ENCODE measurements at places on chromosomes 5 and 9.

DNA sequence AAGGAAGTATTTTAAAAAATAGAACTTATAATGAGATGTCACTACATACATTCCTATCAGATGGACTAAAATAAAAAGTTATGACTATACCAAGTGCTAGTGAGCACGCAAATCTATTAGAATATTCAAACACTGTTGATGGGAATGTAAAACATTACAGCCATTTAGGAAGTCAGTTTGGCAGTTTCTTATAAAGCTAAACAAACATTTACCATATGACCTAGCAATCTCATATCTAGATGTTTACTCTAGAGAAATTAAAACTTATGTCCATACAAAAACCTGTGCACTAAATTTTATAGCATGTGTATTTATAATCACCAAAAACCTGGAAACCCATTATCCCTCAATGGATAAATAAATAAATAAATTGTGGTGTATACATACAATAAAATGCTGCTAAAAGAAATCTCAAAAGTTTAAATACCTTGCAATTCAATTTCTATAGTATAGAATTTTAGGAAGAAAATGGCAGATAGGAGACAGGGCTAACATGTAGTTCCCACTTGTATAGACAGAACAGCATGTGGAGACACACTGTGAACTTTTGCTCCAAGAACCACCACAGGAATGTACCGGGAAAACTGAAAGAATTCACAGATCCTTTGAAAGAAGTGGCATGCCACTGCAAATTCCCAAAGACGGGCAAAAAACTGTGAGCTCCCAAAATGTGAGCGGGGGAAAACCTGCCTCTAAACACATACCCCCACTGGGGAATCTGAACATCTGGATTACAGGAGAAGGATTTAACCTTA, 174.6 kb upstream of the SPEF2 start:
- no peak overlapping the region for H3K27ac ChIP-seq
- no peak overlapping the region for H3K4me3 ChIP-seq
- no peak for DNase-seq
- H3K27me3 ChIP-seq, result peaks cover 16% of the 10 kb centered on the region
- H3K36me3 ChIP-seq, result no peaks in the 10 kb centered on the region
- no peaks in the 10 kb centered on the region for H3K4me1 ChIP-seq

- H3K4me3 ChIP-seq, result no peak overlapping the region
- H3K4me1 ChIP-seq, result no peaks in the 10 kb centered on the region
- H3K36me3 ChIP-seq, result no peaks in the 10 kb centered on the region
- no peak overlapping the region for H3K27ac ChIP-seq
Observed at GRCh38 chr5:101915554-101915953, 380.5 kb downstream of the SLCO4C1 start.

DNA sequence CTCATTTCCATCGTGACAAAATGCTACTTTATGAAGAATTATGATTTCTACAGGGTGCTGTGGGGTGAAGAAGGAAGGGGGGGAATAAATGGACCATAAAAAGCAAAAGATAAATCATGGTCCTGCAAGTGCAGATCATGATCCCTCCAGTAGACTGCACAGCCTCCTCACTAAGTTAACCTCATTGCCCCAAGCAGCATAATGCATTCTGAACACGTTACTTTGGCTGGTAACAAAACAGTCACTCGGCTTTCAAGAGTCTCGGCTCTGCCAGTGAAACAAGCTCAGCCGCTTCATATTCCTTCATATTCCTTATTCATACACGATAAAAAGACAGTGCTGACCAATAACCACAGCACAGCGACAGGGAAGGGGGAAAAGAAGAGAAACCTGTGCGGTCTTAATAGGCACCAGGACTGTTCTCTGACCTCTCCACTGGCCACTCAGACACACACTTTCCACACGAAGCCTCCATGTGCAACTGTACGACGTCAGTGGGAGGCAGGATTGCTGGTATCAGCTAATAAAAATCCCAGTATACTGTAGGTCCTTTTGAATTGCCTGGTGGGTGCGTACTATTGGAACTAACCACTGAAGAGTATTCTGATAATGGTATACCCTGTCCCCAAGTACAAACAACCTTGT, 60.5 kb downstream of the ANKH start:
- DNase-seq, result no peak
- peaks cover 34% of the 10 kb centered on the region for H3K4me1 ChIP-seq
- H3K4me3 ChIP-seq, result peak overlapping the region; percentile 60

DNA sequence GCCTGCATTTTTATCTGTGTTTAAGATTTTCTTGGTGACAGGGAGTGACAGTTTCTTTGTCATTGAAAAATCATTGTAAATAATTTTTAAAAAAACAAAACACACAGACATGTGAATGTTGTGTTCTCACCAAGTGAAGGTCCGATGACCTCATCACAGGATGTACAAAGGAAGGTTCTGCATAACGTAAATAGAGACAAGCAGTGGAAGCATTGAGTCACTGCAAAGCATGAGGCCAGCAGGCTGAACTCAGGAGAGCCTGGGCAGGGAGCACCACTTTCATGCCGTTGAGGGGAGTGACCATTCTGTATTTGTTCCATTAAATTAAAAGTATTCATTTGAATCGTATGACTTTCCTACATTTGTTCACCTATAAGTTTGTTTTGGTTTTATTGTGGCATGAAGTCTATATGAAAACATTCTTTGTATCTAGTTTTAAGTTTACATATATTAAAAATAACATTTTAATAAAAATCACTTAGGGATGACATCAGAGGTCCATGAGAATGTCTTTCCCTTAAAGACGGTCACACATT, 70.4 kb upstream of the TLE1 start:
- H3K27ac ChIP-seq, result no peak overlapping the region
- H3K36me3 ChIP-seq, result no peaks in the 10 kb centered on the region
- DNase-seq, result no peak
- H3K4me3 ChIP-seq, result no peak overlapping the region
- peaks cover 7% of the 10 kb centered on the region for H3K4me1 ChIP-seq
- H3K27me3 ChIP-seq, result no peaks in the 10 kb centered on the region

GRCh38 chr5:69364414-69364813, 4.9 kb downstream of the AK6 start:
- peak; percentile 10 for DNase-seq
- no peak overlapping the region for H3K4me3 ChIP-seq
- H3K4me1 ChIP-seq, result peaks cover 16% of the 10 kb centered on the region
- no peaks in the 10 kb centered on the region for H3K36me3 ChIP-seq

GRCh38 chr9:119884438-119884837, 515.2 kb upstream of the BRINP1 start:
- H3K27ac ChIP-seq, result no peak overlapping the region
- H3K4me3 ChIP-seq, result no peak overlapping the region
- H3K36me3 ChIP-seq, result no peaks in the 10 kb centered on the region

DNA sequence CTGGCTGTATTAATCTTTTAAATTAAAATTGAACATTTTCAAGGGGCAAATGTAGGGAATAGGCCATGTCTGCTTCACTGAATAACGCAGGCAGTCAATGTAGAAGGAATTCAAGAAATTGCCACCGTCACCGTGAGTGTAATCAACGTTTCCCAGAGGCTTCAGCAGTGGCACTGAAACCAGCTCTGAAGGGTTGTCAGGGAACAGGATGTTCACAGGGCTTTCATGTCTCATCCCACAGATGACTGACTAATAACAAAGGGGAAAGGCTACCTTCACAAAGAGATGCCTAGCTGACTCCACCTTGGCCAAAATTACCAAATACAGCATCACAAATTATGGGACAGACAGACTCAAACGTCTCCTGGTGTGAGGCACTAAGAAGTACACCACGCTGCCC, 70.4 kb upstream of the SIMC1 start:
- H3K4me1 ChIP-seq, result no peaks in the 10 kb centered on the region
- H3K36me3 ChIP-seq, result no peaks in the 10 kb centered on the region
- no peak overlapping the region for H3K4me3 ChIP-seq
- peaks cover 62% of the 10 kb centered on the region for H3K27me3 ChIP-seq

- H3K4me1 ChIP-seq, result no peaks in the 10 kb centered on the region
- DNase-seq, result no peak
- no peaks in the 10 kb centered on the region for H3K36me3 ChIP-seq
- H3K27me3 ChIP-seq, result peaks cover 5% of the 10 kb centered on the region
- no peak overlapping the region for H3K27ac ChIP-seq
Observed at GRCh38 chr5:128667152-128667551, 129.1 kb upstream of the FBN2 start.

DNA sequence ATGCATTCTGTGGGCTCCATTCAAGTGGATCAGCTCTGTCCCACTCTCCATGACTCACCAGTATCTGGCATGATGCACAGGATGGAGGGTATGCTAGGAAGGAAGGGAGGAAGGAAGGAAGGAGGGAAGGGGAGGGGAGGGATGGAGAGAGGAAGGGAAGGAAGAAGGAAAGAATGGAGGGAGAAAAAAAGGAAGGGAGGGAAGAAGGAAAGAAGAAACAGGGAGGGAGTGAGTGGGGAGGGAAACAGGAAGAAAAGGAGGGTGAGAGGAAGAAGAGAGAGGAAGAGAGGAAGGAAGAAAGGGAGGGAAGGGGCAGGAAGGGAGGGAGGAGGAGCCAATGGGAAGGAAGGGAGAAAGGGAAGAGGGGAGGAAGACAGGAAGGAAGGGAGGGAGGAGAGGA, 5.3 kb upstream of the BARHL1 start:
- H3K27ac ChIP-seq, result no peak overlapping the region
- H3K27me3 ChIP-seq, result peaks cover 56% of the 10 kb centered on the region
- H3K36me3 ChIP-seq, result no peaks in the 10 kb centered on the region
- no peak for DNase-seq
- peaks cover 11% of the 10 kb centered on the region for H3K4me1 ChIP-seq

GRCh38 chr9:120767451-120767850, 25.8 kb downstream of the FBXW2 start:
- no peak overlapping the region for H3K27ac ChIP-seq
- peaks cover 24% of the 10 kb centered on the region for H3K36me3 ChIP-seq
- DNase-seq, result no peak
- H3K27me3 ChIP-seq, result no peaks in the 10 kb centered on the region

DNA sequence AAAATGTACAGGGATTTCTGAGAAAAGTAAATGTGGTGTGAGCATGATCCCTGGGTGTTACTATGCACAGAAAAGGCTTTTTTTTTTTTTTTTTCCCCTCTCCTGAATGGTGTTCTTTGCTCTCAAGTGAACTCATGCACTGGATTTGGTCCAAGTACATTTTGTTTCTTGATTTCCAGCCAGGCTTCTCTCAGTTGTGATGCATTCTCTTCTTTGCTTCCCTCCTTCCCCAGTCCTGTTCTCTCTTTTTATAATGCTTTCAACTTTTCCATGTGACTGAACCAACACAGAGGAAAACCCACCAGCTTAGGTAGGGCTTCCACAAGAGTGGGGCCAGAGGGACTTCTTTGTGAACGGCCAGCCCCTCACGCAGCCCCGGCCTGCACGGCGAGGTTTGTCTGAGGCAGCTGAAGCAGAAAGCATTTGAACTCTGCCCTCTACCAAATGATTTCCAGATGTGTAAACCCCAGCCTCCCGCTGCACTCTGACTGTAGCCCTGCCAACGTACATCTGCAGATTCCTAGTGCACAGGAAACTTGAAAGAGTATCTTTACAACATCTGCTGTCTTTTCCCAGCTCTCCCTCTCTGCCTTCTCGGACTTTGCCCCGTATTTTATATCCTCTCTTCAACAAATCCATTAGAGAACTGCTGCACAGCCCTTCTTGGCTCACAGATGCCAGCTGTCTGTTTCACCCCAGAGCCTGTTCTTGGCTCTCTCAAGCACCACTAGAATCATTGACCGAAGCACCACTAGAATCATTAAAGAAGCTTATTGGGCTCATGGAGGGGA, 71.8 kb upstream of the CD180 start:
- H3K36me3 ChIP-seq, result peaks cover 5% of the 10 kb centered on the region
- peaks cover 5% of the 10 kb centered on the region for H3K27me3 ChIP-seq
- H3K4me1 ChIP-seq, result no peaks in the 10 kb centered on the region
- DNase-seq, result no peak
- H3K27ac ChIP-seq, result no peak overlapping the region

Data from naive B cell (primary cell).